ENCODE measurements at places on chromosomes 11 and 22.

DNA sequence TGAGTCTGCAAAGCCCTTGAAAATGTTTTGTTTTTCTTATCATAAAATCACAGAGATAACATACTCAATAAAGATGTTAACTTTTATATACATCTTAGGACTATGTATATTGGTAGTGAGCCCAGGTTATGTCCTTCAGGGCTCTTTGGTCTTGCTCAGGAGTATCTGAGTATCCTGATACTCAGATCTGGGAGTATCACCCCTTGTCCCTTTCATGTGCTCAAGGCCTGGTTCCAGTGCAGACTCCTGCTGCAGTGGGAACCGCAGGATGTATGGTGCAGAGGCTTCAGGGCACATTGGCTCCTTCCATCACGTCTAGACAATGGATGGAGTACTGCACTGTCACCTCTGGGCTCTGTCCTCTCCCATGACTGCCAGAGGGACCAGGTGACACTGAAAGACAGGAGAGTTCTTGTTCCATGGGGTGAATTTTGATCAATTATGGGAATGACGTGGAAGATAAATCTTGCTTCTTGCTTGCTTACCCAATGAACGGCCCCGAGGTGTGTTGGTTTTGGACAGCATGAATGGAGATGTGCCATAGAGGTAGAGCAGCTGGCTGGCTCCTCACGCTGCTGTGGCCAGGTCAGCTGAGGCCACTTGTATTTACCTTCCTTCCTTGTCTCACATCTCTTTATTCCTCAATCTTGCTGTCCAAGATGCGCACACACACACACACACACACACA, 215.5 kb downstream of the ARHGAP42 start:
- no peak for DNase-seq

- DNase-seq = no peak
These were observed 75.1 kb downstream of the LARGE2 start for GRCh38 chr11:45997599-45997998.

GRCh38 chr11:100687054-100687629, at the start of gene ARHGAP42:
Gene ARHGAP42 (plus strand): TSS chr11:100687288. CDS start chr11:100687679, 391 bp downstream.
- DNase-seq = no peak

DNA sequence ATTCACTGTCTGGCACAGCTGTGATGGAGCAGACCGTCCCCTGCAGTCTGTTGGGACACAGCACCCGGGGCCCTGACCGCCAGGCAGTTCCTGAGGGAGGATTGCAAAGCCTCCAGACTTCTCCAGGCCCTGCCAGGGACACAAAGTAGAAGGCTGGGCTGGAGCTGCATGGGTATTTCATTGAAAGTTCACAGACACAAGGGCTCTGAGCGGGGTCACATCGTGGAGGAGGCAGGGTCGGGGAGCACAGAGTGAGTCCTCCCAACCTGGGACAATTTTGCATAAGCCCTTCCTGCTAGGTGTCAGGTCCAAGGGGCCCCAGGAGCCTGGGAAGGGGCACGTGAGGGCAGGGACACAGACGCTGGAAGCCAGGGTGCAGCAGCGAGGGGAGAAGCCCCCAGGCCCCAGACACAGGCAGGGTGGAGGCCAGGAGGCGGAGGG, 15.7 kb downstream of the IFITM10 start:
- DNase-seq = no peak

DNA sequence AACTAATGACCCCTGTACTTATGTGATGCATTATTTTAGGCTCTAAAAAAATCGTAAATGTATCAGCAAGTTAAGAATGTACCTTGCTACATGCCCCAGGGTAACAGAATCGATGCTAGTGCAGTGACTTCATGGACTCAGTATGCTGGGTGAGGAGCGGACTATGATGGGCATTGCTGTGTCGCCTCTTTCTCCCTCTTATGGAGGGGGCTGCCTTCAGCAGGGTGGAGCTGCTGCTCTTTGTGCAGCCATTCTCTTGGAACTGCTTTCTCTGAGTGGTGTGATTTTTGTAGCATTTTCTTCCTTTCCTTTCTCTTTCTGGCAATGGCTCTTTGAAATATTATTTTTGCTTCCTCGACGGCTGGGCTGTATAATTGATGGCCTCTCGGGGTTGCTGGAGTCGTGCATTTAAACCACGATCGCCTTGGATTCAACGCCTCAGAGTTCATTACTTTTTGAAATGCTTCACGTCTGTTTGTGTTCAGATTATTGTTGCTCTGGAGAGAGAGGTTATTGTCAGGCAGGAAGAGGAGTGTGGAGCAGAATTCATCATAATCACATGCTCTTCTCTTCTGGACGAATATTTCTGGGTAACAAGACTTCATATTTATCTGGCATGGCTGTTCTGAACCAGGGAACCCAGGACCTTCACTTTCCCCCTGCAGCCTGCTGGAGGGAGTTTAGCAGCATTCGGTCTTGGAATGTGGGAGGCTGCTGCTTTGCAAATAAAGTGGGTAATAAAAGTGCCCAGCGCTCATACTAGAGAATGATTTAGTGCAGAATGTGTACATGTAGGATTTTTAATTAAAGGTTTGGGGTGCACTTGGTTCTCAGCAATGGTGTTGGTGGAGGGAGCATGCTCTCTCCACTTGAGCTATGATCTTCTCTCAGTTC, 804.2 kb downstream of the NTM start:
- no peak for DNase-seq

DNA sequence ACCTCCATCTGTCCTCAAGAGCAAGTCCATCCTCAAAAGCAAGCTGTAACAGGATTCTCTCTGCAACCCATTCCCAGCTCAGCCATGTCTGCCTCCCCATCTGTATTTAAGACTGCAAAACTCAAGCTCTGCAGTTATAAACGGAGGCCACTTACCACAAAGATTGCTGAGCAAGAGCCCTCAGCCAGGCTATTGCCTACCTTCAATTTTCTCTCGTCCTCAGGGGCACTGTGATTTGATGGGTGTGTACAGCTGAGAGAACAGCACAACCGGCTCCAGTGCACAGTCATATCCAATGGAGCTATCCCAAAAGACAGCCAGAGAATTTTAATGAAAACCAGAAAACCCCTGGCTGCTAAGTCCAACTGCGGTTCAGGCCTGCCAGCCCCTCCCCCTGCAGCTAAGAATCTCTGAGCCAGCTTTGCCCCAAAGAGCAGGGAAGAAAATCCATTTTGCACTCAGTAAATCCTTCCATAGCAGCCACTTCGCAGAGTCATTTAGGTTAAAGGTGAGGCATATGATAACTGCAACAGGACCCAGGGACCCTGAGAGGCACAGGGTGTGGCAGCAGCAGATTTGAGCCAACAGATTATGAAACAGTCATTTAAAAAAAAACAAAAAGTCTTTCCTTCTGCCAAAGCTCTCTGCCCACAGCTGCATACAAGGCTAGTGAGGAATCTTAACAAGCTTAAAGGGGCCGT, 37.6 kb downstream of the RAB30 start:
- DNase-seq = no peak

- no peak for DNase-seq
These were observed 6.0 kb upstream of the SYT7 start for GRCh38 chr11:61586792-61587430.

All from CD14-positive monocyte (primary cell).